ENCODE measurements at places on chromosomes 3 and 15. TPM values are rescaled to one million over a fixed set of nuclear protein-coding genes. Genes with fewer than 3 reads are reported as not detected.

Gene ACAP2
- total RNA-seq, result 57.9 TPM

Gene ANKRD34C
- not detected for total RNA-seq

Gene SLC22A13
- 0.33 TPM for total RNA-seq

Gene GREM1
- 0.41 TPM for total RNA-seq

Gene P3H2
- 82.2 TPM for total RNA-seq

Gene ITPKA
- total RNA-seq, result 6.3 TPM

Gene TRIM71
- total RNA-seq, result 0.18 TPM

Gene UROC1
- not detected for total RNA-seq

Gene PLXNB1
- 22.8 TPM for total RNA-seq
